ENCODE measurements at places on chromosomes 3 and 15. TPM values are rescaled to one million over a fixed set of nuclear protein-coding genes. Genes with fewer than 3 reads are reported as not detected.

DNA sequence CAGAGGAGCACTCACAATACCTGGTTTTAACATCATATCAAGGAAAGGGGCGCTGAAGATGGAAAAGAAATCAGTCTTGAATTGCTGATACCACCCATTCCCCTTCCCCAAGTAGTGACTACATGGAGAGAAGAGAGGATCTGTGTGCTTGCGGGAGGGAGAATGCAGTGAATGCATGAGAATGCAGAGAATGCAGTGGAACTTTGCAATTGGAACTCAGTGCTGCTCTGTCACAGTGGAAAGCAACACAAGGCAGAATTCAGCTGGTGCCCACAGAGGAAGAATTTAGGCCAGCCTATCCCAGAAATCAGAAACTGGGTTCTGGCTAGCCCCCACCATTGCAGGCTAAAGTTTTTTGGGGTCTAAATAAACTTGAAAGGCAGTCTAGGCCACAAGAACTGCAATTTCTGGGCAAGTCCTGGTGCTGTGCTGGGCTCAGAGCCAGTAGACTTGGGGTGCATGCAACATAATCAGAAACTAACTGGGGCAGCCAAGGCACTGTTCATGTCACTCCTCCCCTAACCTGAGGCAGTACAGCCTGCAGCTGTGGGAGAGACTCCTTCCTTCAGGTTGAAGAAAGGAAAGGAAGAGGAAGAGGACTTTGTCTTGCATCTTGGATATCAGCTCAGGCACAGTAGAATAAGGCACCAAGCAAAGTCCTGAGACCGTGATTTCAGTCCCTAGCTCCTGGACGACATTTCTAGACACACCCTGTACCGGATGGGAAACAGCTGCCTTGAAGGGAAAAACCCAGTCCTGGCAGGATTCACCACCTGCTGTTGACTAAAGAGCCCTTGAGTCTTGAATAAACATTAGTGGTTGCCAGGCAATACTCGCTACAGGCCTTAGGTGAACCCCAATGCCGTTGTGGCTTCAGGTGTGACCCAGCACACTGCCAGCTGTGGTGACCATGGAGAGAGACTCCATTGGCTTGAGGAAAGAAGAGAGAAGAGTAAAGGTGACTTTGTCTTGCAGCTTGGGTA is 329.3 kb downstream of the TBL1XR1 start:
- DNase-seq: no peak

DNA sequence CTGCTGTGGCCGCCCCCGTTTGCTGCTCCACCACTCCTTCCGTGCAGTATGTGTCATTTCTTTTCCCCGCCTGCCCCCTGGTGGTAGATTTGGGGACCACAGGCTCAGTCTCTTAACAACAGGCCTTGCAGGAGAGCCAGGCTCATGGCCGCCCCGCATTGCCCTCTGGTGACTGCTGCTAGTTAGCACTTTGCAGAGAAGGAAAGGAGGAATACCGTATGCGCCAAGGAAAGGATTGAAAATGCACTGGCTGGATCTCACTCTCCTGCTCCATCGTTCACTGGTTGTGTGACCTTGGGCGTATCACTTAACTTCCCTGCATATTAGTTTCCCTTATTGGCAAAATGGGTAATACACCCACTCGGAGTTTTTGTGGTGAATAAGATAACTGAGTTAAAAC is 39.3 kb upstream of the PXYLP1 start:
- DNase-seq: peak; percentile 93

GRCh38 chr3:17137321-17137826 is 252.6 kb downstream of the PLCL2 start:
- DNase-seq: no peak

- no peak for DNase-seq
Measured at GRCh38 chr3:107218864-107219269, 158.4 kb upstream of the CCDC54 start.

DNA sequence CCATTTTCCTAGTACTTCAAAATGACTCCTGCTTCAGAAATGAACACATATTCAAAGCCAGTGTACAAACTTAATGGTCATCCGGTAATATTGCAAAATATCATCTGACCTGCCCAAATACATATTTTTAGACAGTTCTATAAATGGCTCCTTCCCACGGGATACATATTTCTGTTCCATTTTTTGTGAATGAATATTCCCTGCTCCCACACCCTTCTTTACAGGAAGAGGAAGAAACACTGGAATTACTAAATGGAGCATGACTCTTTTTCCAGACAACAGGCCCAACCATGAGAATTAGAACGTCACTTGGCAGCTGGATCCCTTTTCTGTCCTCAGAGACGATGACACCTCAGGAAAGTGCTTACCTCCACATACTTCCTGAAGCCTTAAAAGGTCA is 38.0 kb upstream of the CBLB start:
- DNase-seq: no peak

DNA sequence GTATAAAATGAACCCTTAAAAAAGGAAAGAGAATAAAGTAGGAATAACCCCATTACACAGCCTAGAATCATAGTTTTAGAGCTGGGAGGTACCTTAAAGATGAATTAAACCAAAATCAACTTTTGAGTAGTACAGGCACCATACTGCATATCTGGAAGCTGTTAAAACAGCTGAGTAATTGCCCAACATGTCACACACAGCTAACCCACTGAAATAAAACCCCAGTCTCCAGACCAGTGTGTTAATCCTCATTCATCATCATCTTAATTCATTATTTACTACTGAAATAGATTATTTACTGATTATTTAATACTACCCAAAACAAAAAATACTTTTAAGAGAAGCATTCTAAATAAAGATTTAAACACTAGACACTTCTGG is 52.8 kb downstream of the GPR160 start:
- no peak for DNase-seq

DNA sequence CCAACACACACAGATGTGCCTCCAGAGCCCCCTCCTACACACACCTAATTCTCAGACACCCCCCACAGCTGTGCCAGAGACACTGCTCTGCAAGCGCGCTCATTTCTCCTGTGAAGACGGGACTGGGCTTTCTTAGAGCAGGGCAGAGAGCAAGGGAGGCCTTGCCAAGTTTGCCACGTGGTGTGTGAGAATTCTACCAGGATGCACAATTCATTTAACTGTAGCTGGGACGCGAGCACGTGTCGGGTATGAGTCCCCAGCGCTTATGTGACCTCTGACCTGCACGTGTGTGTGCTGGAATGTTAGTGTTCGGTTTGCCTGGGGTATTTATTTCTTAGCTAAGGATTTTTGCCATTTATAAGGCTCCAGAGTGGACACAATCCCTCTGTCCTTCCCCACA is 37.0 kb downstream of the FEM1B start:
- no peak for DNase-seq

DNA sequence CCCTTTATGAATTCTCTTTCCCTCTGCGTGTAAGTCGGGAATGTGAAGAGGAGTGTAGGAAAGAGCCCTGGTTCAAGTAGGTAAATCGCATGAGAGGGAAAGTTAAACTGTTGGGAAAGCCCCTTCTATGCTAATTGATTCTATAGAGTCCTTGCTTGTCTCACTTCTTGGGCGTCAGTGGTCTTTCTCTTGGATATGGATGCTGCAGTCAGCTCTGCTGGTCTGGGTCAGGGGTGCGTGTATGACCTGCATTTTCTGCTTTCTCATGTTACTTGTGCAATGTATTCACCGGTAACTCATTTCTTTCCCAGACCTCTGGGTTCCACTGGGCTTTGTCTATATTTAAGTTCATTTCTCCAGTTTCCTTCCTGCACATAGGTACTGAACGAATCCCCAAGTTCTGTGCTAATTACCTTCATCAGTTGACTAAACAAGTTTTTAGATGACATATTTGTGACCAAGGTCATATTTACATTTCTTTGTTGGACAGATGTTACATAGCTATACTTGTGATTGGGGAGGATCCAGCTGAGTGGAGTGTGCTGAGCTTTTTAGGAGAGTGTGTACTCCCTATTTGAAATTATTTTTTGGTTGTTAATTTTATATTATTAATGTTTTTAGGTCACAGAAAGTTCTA is 1.4 kb downstream of the SETD5 start:
- DNase-seq: peak; percentile 63

GRCh38 chr3:77935418-77935817 is 895.5 kb downstream of the ROBO2 start:
- DNase-seq: no peak

GRCh38 chr15:42210696-42211095 is 2.6 kb upstream of the VPS39 start:
- no peak for DNase-seq

The TMEM42 gene
- total RNA-seq: 27.5 TPM

The ZNF35 gene
- total RNA-seq: 4.8 TPM

The STOML1 gene
- total RNA-seq: 14.5 TPM

The CX3CR1 gene
- 0.54 TPM for total RNA-seq

The C3orf85 gene
- not detected for total RNA-seq

The RPUSD2 gene
- total RNA-seq: 14.8 TPM

The ARNT2 gene
- total RNA-seq: 0.54 TPM

Measured in hematopoietic multipotent progenitor cell (in vitro differentiated cells).